Activated CD8-positive, alpha-beta memory T cell treated with anti-CD3 and anti-CD28 coated beads, Interleukin-2, amount 10 ng/mL, durations not matched to agents 7 days and 5 days (primary cell): ENCODE measurements at places on chromosomes 13 and 19.

DNA sequence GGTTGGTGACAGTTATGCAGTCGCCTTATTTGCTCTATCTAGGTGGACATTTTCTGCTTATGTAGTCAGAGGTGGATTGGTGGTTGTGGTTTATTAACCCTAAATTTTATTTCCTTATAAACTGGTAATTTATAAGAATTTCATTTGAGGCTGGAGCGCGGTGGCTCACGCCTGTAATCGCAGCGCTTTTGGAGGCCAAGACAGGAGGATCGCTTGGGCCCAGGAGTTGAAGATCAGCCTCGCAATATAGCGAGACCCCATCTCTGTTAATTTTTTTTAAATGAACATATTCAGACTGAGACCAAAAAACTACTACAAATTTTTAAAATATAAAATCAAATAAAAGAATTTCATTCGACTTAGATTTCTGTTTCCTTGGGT is 810 bp downstream of the ZNF627 start:
- H3K36me3 ChIP-seq, result peaks cover 22% of the 10 kb centered on the region
- DNase-seq, result no peak
- H3K4me3 ChIP-seq, result peak overlapping the region; percentile 93
- peaks cover 12% of the 10 kb centered on the region for H3K4me1 ChIP-seq

DNA sequence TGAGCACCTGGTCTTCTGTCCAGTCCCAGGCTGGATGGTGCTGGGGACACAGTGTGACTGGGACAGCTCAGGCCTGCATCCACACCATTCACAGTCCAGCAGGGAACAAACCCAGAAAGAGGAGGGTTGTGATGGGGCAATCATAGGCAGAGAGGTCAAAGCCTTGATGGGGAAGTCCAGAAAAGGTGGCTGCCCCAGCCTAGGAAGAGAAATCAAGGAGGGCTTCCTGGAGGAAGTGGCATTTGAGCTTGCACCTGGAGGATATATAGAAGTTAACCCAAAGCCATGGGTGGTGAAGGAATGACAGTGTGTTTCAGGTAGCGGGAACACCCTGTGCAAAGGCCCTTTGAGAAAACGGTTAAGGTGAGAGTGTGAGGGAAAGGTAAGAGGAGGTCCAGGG is 2.6 kb upstream of the PRX start:
- H3K4me3 ChIP-seq, result no peak overlapping the region
- no peak for DNase-seq
- no peak overlapping the region for H3K27ac ChIP-seq
- peaks cover 2% of the 10 kb centered on the region for H3K27me3 ChIP-seq
- peaks cover 33% of the 10 kb centered on the region for H3K4me1 ChIP-seq

DNA sequence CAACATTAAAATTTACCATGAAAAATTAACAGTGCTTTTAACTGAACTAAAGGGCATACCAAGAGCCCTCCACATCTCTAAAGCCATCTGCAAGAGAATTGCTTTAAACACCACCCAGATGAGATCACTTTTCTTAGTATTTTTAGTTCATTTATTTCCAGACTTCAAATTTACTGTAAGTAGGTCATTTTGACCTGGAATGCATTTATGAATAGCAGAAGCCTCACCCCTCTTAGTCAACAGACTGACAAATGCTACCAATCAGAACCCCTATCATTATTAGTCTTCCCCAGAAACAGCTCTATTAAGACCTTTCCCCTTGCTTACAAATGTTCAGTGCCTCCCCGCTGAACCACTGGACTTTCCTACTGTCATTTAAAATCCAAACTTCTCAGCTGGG is 27.3 kb downstream of the RUBCNL start:
- H3K4me3 ChIP-seq, result no peak overlapping the region
- H3K36me3 ChIP-seq, result peaks cover 3% of the 10 kb centered on the region
- peaks cover 4% of the 10 kb centered on the region for H3K4me1 ChIP-seq
- no peak for DNase-seq
- H3K27me3 ChIP-seq, result no peaks in the 10 kb centered on the region

GRCh38 chr13:108409730-108410129 is 140.2 kb downstream of the TNFSF13B start:
- H3K27ac ChIP-seq, result no peak overlapping the region
- DNase-seq, result no peak
- H3K4me1 ChIP-seq, result peaks cover 11% of the 10 kb centered on the region
- H3K36me3 ChIP-seq, result no peaks in the 10 kb centered on the region
- H3K27me3 ChIP-seq, result no peaks in the 10 kb centered on the region

- no peaks in the 10 kb centered on the region for H3K27me3 ChIP-seq
- H3K4me3 ChIP-seq, result no peak overlapping the region
- DNase-seq, result no peak
- H3K4me1 ChIP-seq, result peaks cover 13% of the 10 kb centered on the region
Measured at GRCh38 chr13:20801707-20802106, 27.9 kb upstream of the EEF1AKMT1 start.

DNA sequence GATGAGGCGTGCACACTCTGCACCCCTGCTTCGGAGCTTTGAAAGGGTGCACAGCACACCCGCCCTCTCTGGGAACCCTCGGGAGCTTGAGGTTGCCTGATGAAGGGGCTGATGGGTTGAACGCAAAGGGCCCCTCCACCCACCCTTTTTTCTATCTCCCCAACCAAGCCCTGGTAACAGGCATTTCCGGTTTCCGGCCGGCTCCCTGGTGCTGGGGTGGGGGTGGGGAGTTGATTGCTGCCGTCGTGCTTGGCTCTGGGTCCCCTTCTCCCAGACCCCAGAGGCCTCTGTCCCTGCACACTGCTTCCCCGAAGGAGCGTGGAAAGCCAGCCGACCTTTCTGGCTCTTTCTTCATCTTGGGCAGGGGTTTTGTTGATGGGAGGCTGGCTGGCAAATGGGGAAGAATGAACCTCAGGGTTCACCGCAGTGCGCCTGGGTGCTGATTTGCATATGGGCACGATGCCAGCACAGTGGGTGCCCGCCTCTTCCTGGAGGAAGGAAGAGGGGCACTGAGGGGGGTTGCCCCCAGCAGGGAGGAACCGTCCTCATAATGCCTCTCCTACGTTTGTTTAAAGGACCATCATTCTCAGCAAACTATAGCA is 29.1 kb downstream of the VAV1 start:
- H3K27ac ChIP-seq, result peak overlapping the region; percentile 93
- peaks cover 27% of the 10 kb centered on the region for H3K36me3 ChIP-seq
- peak overlapping the region; percentile 78 for H3K4me3 ChIP-seq
